HuH-7 (cell line): ENCODE measurements at places on chromosomes 1 and 21.

- DNase-seq: peak; percentile 86
Observed at GRCh38 chr1:32886004-32886827, at the start of gene HPCA. Gene HPCA, plus strand, starts transcription at chr1:32886491. Its CDS starts 2,408 bp downstream, at chr1:32888899.

GRCh38 chr1:29196863-29197589 lies 15.3 kb upstream of the SRSF4 start:
- DNase-seq: no peak

- DNase-seq: no peak
Observed at GRCh38 chr1:201682964-201683363, 144.0 kb downstream of the NAV1 start.

DNA sequence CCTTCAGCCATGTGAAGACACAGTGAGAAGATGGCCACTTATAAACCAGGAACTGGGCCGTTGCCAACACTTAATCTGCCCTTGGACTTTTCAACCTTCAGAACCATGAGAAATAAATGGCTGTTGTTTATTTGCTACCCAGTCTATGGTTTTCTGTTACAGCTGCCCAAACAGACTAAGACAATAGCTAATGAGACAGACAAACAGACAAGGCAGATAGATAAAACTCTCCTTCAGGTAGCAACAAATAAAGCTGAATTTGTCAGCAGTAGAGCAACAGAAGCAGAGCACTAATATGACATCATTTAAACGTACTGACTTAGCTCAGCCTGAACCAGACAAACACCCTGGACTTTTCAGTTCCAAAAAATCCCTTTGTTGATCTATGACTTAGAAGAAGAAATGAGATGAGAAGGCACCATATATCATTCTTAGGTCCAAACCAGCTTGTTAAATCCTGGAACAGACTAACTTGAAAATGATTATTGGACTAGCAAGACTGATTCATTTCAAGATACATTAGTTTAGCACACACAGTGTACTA lies 27.0 kb downstream of the ZZZ3 start:
- DNase-seq: no peak

GRCh38 chr21:38196036-38196435 lies 60.8 kb upstream of the KCNJ15 start:
- DNase-seq: no peak

GRCh38 chr21:44492567-44493385 lies 37.5 kb downstream of the LRRC3 start:
- no peak for DNase-seq

DNA sequence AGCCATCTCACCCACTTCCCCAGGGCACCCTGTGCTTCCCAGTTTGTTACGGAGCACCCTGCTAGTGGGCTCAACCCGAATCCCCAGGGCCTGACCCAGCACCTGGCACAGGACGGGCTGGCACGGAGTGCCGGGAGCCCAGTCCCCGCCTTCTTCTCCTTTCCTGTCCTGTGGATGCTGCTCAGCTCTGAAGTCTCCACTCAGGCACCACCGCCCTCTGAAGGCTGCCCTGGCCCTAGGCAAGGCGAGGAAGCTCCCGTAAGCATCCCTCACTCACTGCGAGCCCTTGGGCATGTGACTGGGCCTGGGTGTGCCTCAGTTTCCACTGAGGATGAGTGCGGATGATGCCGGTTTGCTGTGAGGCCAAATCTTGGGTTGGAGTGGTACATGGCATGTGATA lies 21.8 kb downstream of the SLC1A7 start:
- DNase-seq: no peak

DNA sequence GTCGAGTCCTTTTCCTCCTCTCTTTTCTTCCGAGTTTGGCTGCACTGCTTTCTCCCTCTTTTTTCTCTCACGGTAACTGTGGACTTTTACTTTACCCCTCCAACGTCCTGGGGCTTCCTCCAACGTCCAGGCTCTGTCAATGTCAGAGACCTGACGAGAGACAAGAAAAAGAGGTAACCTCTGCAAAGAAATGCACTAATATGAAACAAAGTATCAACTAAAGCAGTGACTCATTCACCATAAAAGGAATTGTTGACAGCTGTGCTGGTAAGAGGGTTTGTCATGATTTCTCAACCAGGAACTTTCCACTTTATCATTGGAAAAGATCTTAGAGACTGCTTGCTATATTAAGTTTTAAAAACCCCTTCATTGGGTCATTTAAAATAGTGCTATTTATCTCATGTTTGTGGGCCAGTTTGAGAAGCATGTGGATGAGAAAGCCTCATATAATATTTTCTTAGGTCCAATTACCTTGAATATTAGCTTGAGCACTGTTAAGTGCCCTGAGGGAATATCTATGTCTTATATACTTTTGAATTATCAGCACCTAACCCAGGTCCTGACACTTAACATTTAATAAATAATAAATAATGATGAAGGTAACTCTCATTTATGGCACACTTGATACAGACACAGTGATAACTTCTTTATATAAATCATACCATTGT lies at the start of gene GBP2:
TSS of gene GBP2 (minus strand) at position 202 of the 668 bp plus-strand sequence. CDS start 4,148 bp downstream, outside the sequence.
- DNase-seq: peak; percentile 34

DNA sequence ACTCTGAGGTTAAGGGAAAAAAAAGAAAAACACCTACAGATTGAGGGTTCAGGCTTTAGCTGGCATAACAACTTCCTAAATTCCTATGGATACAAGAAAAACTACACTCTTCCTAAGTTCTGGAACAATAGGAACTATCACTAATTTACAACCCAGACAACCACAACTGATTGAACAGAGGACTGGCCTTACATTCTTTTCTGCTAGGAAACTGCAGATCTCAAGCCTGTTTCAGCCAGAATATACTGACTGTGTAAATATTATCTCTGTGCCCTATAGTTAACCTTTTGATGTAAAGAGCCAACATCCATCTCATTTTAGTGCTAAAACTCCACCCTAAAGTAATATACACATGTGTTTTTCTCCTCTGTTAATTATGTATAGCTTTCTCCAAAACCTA lies 1186.5 kb upstream of the TMPRSS15 start:
- DNase-seq: no peak
